Left lung (tissue), 14 donors: ENCODE measurements at places on chromosomes 3 and 15.
A peak's percentile ranks its signal among the peaks of the same experiment; 100 is the strongest.

DNA sequence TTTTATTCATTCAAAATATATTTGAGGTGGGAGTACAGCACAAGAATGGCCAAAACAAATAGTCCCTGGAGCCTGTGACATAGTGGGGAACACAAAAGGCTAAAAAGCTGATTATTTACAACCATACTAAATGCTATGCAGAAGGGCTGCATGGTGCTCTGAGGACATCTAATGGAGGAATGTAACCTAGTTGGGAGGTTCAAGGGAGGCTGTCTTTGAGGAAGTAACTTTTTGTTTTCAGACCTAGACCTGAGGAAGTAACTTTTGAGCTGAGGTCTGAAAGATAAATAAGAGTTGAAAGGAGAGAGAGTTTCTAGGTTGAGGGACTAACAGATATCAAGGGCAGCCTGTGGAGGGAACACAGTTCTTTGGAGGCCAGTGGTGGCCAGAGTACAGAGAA, 34.8 kb upstream of the RASA2 start:
- DNase-seq = no peak

- no peak for DNase-seq
Measured at GRCh38 chr3:114584734-114585371, 291.0 kb downstream of the TIGIT start.

DNA sequence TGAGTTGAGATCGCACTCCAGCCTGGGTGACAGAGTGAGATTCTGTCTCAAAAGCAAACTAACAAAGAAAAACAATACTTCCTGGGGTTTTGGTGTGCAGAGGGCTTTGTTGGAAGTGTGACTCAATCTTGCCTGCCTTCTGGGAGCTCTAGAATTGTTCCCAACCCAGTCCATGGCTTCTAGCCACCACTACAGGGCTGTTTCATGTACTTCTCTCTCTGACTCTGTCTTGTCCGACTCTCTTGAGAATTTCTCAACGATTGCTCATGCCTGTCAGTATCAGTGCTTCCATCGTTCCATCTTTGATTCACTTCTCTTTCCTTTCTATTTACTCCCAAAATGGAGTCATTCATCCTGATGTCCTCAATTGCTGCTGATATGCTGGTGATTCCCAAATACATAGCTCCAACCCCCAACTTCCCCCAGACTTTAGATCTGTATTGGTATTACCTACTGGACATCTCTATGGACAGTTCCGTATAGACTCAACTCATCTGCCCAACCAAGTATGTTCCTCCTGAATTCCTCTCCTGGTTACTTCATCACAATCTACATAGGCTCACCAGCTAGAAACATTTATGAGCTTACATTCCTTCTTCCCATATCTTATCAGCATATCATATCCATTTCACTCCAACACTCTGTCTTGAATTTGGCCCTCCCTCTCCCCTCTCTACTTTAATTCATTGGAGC, 1.8 kb upstream of the AP2M1 start:
- DNase-seq = no peak

GRCh38 chr3:60027335-60027734, 977.5 kb upstream of the CFAP20DC start:
- DNase-seq = no peak

GRCh38 chr15:35466476-35466875, 79.5 kb downstream of the DPH6 start:
- DNase-seq = no peak

DNA sequence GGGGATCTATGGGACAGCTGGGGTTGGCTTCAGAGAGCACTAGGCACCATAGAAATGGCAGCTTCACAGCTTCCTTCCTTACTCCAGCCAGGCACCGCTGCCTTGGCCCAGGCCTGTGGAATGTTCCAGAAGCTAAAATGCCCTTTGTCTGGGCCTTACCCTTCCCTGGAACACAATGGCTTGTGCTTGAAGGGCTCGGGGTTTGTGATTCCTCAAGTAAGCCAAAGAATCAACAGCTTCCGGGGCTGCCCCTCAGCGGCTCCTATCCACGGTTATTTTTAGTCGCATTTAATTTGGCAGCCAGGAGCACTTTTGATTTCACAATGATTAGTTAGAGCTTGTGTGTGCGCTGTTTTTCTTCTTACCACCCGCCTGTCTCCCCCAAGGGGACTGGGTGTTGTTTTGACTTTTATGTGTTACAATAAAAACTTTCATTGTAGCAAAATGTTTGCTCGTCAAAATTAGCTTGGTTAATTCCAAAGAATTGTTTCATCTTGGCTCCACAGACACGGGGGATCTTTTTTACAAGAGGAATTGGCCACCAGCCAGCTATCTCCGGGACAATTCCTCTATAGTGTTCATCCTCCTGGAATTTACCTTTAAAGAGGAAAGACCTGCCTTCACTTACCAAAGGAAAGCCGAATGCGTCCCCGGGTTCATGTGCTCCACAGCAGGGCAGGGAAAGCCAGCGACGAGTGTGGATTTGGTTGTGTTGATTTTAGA, 73.8 kb downstream of the TLE3 start:
- DNase-seq = peak; percentile 64

- DNase-seq = no peak
Measured at GRCh38 chr15:69323893-69324430, 25.2 kb downstream of the PAQR5 start.

- DNase-seq = no peak
Measured at GRCh38 chr15:90955624-90956273, 1.1 kb downstream of the RCCD1 start.

GRCh38 chr3:150917951-150918350, 12.7 kb upstream of the MINDY4B start:
- DNase-seq = no peak
